ENCODE measurements at places on chromosomes 16 and 17.

DNA sequence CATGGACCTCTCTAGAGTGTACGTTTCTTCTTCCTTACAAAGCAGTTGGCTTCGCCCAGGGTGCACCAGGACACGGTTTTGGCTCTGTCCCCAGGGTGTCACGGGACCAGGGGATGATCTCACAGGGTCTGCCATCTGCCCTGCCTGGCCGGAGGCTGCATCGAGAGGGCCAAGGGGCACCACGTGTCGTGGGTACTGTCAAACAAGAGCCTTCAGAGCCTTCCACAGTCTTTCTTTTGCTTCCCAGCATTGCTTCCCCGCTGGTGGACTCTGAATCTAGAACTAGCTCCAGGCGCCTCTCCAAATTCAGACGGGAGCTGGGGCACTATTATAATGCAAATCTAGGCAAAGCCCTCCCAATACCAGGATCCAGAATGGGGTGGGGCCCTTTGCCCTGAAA lies 47.9 kb downstream of the MAPT start:
- DNase-seq = no peak

GRCh38 chr17:31570951-31571892 lies 179.7 kb downstream of the RAB11FIP4 start:
- DNase-seq = no peak

DNA sequence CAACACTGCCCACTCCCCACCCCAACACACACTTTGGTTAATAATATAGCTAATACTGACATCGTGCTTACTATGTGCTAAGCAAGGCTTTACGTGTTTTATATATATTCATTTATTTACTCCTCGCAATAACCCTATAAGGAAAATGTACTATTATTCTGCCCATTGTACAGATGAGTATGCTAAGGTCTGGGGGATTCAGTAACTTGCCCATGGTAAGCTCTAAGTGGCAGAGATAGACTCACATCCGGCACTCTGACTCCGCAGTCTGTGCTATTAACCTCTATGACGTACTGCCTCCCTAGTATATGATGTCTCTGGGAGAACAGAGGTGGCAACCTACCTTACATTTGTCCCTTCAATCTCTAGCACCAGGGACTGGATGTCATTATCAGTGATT lies 12.7 kb downstream of the CFAP20 start:
- no peak for DNase-seq

DNA sequence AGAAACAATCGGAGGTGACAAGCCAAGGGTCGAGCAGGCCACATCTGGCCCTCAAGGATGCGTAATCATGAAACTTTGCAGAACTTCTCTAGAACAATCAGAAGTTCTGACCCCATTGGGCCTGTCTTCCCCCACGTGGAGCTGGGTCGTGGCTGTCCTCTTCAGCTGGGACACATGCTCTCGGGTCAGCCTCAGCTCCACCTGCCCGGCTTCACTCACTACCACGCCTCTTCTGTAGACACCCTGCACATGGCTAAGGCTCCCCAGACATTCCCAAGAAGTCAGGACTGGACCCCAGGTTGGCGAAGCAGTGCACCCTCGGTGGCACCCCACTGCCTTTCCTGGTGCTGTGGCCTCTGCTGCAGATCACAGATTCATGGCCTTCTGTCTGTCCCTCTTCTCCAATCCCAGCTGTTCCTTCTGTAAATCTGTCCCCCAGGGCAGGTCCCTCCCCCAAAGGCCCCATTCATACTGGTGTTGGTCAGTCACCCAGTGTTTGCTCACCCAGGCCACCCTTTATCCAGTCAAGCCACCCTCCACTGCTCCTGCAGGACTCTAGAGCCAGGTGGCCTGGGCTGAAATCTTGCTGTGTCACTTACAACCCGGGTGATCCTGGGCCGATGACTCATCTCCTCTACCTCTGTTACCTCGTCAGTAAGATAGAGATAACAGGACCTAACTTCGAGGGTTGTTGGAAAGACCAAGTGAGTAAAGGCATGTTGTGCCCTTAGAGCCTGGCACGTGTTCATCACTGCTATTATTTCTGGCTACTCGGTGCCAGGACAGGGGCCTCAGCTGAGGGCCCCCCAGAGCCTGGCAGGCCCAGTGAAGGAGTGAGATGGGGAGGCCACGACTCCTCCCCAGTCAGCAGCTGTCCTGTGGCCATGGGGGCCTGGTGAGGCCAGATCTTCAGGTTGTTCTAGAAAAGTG lies 1.4 kb upstream of the SLC5A11 start:
- no peak for DNase-seq

- no peak for DNase-seq
Observed at GRCh38 chr16:29154088-29154487, 169.2 kb downstream of the LAT start.

DNA sequence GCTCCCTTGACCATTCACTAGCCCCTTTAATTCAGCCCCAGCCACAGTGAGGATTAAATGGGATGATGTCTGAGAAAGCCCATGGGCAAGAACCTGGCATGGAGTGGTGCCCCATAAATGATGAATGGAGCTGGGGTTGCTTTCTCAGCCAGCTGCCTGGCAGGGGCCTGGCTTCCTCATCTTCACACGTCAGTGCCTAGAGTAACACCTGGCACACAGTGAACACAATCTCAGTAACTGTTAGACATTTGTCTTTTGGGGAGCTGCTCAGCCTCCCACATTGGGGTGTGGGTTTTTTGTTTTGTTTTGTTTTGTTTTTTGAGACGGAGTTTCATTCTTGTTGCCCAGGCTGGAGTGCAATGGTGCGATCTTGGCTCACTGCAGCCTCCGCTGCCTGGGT lies 47.5 kb upstream of the MEOX1 start:
- no peak for DNase-seq

DNA sequence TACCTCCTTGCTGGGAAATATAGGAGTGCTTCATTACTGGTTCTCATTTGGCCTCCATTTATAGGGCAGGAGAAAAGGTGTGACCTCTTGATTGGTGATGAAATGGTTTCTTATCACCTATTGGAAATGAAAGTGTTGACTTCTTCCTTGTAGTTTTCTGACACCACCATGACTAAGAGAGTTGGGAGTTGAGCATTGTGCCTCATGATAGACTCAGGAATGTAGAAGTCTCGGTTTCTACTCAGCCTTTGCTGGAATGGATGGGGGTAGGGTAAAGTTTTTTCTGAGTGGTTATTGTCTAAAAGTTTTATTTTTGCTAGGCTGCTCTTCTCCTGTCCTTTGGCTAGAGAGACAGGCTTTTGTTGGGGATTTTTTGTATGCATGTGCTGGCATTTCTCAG lies 117.4 kb downstream of the PHKB start:
- DNase-seq = no peak

- no peak for DNase-seq
Observed at GRCh38 chr16:53309457-53309856, 124.8 kb upstream of the RBL2 start.

DNA sequence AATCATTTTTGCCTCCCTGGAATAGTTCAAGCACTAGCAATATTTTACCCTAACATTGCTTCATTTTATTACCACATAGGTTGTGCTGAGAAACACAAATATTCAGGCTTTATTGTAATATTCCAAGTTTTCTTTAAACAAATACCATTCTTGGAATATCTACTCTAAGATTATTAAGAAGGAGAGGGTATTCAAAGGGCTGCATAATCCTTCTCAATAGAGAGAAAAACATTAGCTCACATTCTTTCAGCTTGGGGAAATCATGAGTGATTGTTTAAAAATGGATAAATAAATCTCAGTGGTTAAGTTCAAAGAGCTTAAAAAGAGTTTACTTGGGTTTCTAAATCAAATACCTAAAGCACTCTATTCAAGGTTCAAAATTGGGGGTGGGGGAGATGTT lies 111.9 kb upstream of the CORO6 start:
- no peak for DNase-seq

GRCh38 chr17:75774471-75774990 lies 9.5 kb upstream of the GALK1 start:
- no peak for DNase-seq

DNA sequence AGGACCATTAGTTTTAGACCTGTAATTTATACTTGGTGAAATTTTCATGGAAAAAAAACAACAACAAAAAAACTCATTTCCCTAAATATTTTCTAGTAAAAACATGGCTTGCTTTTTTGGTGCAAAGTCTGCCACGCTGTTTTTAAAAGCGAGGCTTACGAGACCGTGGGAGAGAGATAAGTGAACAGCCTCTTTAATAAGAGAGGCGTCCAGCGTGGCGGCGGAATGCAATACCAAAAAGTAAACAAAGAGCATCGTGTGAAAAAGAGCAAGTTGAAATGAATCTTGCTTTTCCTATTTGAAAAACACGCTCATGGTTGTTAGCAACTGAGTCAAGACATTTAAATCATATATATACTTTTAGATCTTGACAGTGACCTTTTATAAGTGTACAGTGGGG lies 10.5 kb upstream of the MSI2 start:
- no peak for DNase-seq

GRCh38 chr16:25093208-25094061 lies 18.1 kb upstream of the LCMT1 start:
- DNase-seq = peak; percentile 59

GRCh38 chr17:20225162-20226115 lies 216.3 kb downstream of the SPECC1 start:
- no peak for DNase-seq

- DNase-seq = no peak
Observed at GRCh38 chr16:86320237-86320595, 190.1 kb upstream of the FOXF1 start.

GRCh38 chr16:75011634-75012307 lies 12.9 kb downstream of the ZNRF1 start:
- no peak for DNase-seq

DNA sequence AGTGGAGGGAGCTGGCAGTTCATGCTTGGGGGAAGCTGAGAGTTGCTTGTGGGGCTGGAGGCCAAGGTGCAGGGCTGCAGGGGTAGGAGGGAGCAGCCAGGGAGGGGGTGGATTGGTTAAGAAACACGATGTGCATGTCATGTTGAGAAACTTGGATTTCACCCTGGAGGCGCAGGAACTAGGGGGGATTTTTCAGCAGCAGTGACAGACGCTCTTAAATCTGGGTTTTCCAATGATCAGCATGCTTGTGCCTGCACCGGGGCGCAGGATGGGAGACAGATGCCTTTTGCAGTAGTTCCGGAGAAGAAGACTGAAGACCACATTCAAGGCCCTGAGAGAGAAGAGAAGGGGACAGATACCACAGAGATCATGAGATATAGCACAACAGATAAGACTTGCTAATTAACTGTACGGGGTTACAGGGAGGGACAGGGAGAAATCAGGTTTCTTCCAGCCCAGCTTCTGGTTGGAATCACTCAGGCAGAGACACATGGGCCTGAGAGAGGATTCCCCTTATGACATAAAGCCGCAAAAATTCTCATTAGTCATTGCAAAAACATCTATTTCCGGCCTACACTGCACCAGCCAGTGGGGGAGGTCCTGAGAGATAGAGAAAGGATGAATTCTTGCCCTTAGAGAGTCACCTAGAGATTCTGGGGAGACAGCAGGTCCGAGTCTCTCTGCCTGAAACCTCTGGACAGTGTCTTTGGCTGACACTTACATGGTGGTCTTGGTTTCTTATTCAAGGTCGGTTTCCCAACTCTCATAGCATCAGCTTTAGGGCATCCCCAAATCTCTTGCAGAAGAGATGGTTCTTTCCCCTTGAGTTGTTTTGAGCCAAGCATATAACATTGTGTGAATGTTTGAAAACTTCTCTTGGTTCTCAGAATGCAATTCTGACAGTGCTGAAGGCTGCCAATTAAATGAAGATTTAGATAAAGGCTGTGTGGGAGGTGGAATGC lies 27.1 kb downstream of the CDH13 start:
- peak; percentile 11 for DNase-seq

- DNase-seq = no peak
Observed at GRCh38 chr16:70659953-70660671, 13.8 kb downstream of the IL34 start.

DNA sequence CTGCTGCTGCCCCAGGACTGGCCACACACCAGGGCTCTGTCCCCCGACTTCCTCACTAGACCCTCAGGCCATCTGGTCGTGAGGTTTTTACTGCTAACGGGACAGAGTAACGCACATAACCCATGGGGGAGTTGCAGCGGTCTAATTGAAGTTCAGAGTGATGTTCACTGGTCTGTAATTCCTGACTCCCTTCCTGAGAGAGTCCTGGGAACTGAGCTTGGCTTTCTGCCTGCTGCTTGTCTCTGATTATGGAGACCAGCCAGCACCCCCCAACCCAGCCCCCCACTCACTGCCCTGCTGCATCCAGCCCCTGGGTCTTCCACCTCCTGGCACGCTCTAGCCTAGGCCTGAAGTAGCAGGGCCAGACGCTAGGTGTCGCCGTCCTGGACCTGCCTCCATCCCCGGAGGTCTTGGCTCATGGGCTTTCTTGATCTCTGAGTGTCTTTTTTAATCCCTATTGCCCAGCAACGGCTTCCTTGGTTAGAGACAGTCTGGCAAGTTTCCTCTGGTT lies 192.9 kb downstream of the CCDC182 start:
- DNase-seq = peak; percentile 94

DNA sequence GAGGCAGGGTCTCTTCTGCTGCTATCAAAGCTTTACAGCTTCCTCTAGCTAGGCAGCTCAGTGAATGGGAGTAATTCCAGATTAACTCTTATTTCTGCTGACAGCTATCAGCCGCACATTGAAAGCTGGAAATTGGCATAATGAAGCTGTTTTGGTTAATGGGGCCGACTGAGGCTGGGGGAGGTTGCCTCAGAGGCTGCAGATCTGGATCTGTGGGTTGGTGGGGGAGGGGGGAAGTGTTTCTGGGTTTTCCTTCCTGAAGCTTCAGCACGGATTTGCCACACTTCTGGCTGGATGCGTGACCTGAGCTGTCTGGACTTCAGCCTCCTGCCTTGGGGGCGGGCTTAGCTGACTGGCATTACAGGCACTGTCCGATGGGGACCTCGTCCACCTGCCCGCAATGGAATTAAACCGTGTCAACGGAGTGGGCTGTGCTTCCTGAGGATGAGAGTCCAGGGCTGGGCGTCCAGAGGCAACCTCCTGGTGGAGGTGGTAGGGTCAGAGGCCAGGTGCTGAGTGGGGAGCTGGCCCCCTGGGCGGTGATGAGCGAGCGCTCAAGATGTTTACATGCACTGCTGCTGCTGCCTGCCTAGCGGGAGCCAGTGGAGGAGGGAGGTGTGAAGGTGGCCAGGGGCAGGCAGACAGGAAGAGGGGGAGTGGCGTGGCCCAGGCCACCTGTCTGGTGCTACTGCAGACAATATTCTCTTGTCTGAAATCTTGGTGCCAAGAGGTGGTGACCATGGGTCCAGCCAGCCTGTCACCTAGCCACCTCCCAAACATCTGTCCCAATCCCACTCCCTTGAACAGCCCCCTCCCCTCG lies 6.7 kb upstream of the ABCC3 start:
- DNase-seq = no peak

DNA sequence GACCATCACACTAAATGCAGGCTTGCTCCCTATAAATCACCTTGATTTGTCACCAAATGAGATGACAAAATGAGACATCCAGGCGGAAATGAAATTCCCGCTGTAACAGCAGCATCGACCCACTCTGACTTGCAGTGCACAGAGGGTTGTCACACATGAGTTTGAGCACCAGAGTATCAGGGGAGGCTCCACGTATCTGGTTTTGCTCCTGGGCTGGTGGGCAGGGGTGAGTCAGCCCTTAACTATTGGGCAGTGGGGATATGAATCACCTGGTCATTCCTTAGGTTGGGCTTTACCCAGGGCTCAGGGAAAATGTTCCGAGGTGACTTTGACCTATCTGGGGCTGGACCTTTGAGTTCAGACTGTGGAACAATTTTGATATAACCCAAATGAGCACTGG lies 245.2 kb upstream of the CCL2 start:
- DNase-seq = no peak

GRCh38 chr17:47708312-47708863 lies 14.4 kb downstream of the TBKBP1 start:
- no peak for DNase-seq
